ENCODE measurements at places on chromosomes 16 and 17.

DNA sequence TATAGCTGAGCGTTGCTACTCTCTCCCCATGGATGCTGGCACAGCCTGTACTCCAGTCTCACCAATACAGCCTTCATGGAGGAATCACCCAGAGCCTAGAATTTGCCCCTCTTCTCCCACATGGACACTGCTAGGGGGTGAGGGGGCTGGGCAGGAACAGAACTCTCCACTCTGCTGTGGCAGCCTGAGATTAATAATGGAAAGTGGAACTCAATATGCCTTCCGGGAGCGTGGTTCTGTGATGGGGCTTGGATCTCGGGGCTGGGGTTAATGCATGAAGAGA lies 1.2 kb downstream of the SLC9A5 start:
- no peak for DNase-seq

DNA sequence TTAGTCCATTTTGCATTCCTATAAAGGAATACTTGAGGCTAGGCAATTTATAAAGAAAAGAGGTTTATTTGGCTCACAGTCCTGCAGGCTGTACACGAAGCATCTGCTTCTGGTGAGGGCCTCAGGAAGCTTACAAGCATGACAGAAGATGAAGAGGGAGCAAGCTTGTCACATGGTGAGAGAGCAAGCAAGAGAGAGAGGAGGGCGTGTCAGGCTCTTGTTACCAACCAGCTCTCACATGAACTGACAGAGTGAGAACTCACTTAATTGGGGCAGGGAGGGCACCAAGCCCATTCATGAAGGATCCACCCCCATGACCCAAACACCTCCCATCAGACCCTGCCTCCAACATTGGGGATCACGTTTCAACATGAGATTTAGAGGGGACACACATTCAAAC lies 1.6 kb downstream of the CHCT1 start:
- no peak for DNase-seq

- DNase-seq = no peak
Measured at GRCh38 chr17:63142836-63143235, 176.8 kb downstream of the TANC2 start.

- DNase-seq = no peak
Measured at GRCh38 chr17:42783062-42783790, 2.8 kb downstream of the WNK4 start.

DNA sequence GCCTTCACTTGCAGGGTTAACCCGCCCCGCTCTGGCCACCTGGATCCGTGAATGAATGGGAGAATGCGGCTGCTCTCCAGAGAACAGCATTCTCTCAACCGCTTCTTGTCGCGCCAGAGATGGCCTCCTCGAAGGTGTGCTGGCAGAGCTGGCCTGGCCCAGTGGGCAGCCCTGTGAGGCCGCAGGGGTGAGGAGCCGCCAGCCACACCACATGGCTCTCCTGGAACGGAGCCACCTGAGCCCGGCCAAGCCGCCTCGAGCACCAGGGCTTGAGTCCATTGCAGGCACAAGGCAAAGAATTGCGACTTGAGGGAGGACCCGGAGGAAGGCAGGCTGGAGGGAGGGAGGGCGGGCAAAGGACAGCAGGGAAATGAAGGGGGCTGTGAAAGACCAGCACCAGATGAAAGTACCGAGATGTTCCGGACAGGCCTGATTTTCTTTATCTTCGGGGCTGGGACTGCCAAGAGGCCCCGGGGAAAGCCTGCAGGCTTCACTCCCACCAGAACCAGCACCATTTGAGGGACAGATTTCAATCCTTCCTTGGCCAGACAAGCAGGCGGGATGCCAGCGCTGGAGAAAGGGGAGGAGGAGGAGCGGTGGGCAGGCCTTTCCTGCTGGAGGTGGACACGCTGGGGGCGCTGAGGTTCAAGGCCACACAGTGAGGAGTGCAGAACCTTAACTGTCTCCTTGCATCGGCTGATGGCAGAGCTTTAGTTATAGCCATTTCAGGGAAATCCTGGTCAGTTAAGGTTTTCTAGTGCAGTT lies 69.4 kb downstream of the MRC2 start:
- no peak for DNase-seq

GRCh38 chr17:48748718-48749566 lies 20.4 kb upstream of the HOXB13 start:
- no peak for DNase-seq

- DNase-seq = no peak
Measured at GRCh38 chr17:83041305-83041704, 38.1 kb upstream of the METRNL start.

DNA sequence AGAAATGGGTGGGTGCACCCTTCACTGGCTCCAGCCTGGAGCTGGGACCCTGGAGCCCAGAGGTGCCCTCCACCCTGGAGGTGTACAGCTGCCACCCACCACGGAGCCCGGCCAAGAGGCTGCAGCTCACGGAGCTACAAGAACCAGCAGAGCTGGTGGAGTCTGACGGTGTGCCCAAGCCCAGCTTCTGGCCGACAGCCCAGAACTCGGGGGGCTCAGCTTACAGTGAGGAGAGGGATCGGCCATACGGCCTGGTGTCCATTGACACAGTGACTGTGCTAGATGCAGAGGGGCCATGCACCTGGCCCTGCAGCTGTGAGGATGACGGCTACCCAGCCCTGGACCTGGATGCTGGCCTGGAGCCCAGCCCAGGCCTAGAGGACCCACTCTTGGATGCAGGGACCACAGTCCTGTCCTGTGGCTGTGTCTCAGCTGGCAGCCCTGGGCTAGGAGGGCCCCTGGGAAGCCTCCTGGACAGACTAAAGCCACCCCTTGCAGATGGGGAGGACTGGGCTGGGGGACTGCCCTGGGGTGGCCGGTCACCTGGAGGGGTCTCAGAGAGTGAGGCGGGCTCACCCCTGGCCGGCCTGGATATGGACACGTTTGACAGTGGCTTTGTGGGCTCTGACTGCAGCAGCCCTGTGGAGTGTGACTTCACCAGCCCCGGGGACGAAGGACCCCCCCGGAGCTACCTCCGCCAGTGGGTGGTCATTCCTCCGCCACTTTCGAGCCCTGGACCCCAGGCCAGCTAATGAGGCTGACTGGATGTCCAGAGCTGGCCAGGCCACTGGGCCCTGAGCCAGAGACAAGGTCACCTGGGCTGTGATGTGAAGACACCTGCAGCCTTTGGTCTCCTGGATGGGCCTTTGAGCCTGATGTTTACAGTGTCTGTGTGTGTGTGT lies 46.8 kb downstream of the IL21R start:
- no peak for DNase-seq

- DNase-seq = no peak
Measured at GRCh38 chr17:69358688-69359596, 32.0 kb upstream of the ABCA5 start.

DNA sequence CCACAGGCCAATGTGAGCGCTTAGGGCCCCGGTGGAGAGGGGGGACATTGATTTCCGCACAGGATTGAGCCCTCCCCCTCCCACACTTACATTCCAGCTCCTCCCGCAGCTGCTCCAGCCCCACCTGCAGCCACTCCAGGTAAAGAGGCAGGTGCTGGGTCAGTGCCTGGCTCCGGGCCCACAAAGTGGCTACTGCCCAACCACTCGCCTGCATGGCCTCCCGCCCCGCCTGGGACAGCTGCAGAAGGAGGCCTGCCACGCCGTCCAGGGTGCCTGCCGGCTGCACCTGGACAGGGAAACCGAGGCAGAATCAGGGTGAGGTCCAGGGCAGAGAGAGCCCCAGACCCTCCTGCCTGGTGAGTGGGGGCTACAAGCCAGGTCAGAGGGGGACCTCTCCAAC lies 46.3 kb downstream of the RMI2 start:
- DNase-seq = no peak

GRCh38 chr16:87924811-87925670 lies 11.3 kb downstream of the CA5A start:
- DNase-seq = no peak

DNA sequence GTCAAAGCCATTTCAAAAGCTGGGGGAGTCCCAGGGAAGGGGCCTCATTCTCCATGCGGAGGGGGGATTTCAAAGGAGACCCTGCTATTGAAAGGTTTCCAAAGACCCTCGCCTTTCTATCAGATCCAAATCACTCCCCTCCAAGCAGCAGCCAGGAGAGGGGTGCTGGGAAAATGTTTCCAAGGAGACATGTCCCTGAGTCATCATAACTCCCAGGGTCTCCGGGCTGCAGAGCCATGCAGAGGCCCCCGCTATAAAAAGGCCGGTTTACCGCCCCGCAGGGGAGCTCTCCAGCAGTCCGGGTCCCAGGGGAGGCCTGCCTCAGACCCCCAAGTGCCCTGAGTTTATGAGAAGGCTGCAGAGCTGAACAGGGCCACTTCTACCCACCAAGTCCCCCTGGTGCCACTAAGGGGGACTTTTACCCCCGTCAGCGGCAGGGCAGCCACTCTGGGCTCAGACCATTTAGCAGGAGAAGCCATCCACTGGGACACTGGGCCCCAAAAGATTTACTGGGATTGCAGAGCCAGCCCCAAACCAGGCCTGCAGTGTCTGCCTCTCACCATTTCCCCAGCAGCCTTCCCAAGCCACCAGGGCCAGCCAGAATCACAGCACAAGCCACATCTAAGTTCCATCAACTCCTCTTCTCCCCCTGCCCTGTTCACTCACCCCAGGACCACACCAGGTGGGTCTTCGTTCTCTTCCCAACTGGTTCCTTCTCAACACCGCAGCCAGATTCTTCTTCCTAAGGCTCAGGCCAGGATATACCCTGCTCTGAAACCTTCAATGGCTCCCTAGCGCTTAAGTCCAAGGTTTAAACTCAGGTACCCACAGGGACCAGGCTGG lies 234.4 kb downstream of the ZNF423 start:
- no peak for DNase-seq

GRCh38 chr17:70691150-70691549 lies 521.8 kb downstream of the KCNJ2 start:
- DNase-seq = no peak

DNA sequence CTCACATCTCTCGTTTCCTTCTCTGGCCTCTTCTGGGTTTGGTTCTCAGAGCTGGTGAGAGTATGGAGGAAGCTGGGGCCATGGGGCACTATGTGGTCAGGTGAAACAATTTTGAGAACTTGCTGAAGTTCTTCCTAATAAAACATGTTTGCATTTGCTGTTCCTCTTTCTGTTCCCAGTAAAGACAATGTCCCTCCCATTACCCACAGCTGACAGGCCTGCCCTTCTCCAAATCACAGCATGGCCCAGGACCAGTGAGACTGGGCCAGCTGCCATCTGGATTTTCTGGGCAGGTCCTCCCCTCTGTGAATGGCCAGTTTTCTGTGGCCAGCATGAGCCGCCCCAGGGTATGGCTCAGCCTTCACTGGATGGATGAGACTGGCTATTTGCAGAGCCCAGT lies at the start of gene CD300H:
Gene CD300H (minus strand): TSS at position 113 of the 400 bp plus-strand sequence.
- no peak for DNase-seq

GRCh38 chr17:14432079-14432478 lies 131.2 kb downstream of the HS3ST3B1 start:
- DNase-seq = no peak

- DNase-seq = no peak
Measured at GRCh38 chr16:86524029-86524428, 13.7 kb downstream of the FOXF1 start.

DNA sequence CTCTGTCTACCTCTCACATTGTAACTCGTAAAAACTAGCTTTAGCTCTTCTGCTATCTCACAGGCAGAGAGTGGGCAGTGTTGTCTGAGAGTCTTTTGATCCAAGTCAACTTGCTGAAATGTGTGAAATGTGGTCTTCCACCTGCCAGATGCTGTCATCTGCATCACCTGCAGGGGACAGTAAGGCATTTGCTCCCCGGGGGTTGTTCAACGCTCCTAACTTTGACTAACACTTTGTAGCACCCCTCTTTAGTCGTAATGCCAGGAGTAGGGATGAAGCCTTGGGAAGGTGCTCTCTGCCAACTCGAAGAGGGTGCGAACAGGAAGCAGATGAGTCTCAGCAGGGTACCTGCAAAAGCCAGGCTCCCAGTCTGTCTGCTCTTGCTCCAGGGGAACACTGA lies 36.1 kb downstream of the SNX11 start:
- DNase-seq = no peak

- no peak for DNase-seq
Measured at GRCh38 chr16:8848231-8848938, 20.4 kb downstream of the CARHSP1 start.

- DNase-seq = no peak
Measured at GRCh38 chr17:41974031-41974430, 7.4 kb downstream of the CNP start.

DNA sequence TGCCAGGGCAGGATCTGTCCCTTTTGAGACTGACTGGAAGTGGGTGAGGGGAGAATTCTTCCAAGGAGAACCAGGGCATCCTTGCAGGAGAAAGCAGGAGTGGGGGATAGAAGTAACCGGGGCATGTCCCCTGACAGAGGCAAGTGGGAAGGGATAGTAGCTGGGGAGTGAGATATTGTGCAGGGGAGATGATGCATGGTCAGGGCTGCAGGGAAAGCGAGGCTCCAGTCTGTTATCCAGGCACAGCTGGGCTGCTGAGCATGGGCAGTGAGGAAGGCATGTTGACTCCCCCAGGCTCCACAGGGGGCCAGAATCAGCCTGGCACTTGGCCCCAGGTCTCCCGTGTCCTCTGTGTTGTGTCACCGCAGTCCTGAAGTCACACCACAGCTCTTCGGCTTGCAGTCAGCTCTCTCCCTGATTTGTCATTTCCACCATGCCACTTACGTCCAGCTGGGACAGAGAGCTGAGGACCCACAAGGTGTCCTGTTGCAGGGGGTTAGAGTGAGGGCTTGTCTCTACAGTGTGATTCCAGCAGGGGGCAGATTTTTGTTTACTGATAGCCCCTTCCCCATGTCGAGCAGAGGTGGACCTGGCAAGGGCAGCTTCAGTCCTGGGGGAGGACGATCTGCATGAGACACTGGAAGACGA lies 40.9 kb downstream of the B9D1 start:
- DNase-seq = no peak

- no peak for DNase-seq
Measured at GRCh38 chr17:41800601-41801373, 11.0 kb downstream of the P3H4 start.

GRCh38 chr16:15933781-15934180 lies 15.6 kb upstream of the ABCC1 start:
- DNase-seq = no peak
